ENCODE measurements at places on chromosomes 1 and 21. TPM values are rescaled to one million over a fixed set of nuclear protein-coding genes. Genes with fewer than 3 reads are reported as not detected.

Gene KAZN
- 22.6 TPM for total RNA-seq

Gene TFF3
- not detected for total RNA-seq

Gene LRRC71
- 0.25 TPM for total RNA-seq

Gene OR10T2
- not detected for total RNA-seq

Gene AMY2A
- 0.25 TPM for total RNA-seq

Gene LORICRIN
- total RNA-seq: 0.25 TPM

Gene TGFBR3
- total RNA-seq: 4.4 TPM

Gene TMIGD3
- 0.74 TPM for total RNA-seq

Gene SLC2A5
- total RNA-seq: 1.2 TPM

Gene OLFML2B
- 1.2 TPM for total RNA-seq

Gene SEMA6C
- 24.8 TPM for total RNA-seq
